Hindlimb muscle (tissue), 1 donor: ENCODE measurements at places on chromosomes 16 and 17. TPM values are rescaled to one million over a fixed set of nuclear protein-coding genes. Genes with fewer than 3 reads are reported as not detected.

The HSPB9 gene
- 0.34 TPM for polyA plus RNA-seq

The CCL17 gene
- not detected for polyA plus RNA-seq

The FBXW10 gene
- polyA plus RNA-seq, result 0.13 TPM

The KAT2A gene
- polyA plus RNA-seq, result 49.6 TPM

The KCNH6 gene
- not detected for polyA plus RNA-seq

The PABPN1L gene
- polyA plus RNA-seq, result not detected

The PITPNM3 gene
- polyA plus RNA-seq, result 5.9 TPM

GRCh38 chr17:61291451-61292285 is 108.0 kb upstream of the TBX2 start:
- no peak for DNase-seq

DNA sequence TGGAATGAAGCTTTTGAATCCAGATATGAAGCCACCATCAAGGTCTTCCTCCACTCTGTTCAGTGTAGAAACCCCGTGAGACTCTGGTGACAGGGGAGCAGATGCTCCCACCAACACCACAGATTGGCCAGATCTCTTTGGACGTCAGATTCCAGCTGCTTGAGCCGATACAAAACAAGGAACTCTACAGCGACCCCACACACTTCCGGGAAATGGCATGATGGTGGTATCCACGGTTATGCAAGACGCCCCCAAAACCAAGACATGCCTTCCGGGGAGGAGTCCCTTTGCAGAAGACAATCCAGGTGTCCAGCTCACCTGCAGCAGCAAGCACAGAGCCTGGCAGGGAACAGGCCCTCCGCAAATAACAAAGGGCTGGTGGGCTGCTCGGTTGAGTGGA is 19.8 kb upstream of the PITPNA start:
- DNase-seq, result no peak

DNA sequence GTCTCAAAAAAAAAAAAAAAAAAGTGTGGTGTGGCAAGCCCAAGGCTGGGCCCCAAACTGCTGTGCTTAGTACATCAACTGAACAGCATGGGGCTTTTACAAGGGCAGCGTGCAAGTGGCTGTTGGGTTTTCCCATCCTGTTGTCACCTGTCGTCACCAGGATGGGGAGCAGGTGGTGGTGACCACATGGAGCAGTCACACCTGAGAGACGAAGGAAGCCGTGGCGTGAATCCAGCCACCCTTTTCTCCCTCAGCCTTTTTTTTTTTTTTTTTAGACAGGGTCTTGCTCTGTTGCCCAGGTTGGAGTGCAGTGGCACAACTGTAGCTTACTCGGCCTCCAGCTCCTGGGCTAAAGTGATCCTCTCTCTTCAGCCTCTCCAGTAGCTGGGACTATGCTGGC is 4.1 kb upstream of the MRPL58 start:
- DNase-seq, result no peak

DNA sequence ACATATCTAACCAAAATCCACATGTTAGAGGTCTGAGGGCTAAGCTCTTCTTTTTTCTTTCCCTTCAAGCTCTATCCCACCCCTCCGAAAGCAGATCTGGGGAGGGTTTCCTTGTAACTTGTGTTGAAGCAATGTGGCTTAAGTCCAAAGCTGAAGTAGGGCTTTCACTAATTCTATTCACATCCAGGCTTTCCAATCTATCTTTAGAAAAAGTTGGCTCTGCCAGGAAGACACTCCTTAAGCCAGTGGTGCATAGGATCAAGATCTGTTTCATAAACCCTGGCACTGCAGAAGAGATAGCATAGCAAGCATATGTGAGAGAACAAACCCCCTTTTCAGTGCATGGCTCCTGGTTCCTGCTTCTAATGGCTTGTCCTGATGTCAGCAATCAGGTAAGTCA is 34.9 kb upstream of the DHX40 start:
- no peak for DNase-seq

DNA sequence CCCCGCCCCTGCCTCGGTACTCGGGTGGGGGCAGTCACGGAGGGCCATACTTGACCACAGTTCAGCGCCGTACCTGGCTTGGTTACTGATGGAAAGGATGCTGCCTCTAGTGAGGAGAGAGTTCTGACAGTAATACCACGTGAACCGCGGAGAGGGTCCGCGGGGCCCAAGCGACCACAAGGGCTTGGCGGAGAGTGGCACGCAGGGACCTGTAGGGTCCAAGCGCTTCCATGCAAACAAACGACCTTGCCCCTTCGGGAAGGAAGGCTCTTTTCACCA is 9.2 kb downstream of the KDM6B start:
- DNase-seq, result no peak

DNA sequence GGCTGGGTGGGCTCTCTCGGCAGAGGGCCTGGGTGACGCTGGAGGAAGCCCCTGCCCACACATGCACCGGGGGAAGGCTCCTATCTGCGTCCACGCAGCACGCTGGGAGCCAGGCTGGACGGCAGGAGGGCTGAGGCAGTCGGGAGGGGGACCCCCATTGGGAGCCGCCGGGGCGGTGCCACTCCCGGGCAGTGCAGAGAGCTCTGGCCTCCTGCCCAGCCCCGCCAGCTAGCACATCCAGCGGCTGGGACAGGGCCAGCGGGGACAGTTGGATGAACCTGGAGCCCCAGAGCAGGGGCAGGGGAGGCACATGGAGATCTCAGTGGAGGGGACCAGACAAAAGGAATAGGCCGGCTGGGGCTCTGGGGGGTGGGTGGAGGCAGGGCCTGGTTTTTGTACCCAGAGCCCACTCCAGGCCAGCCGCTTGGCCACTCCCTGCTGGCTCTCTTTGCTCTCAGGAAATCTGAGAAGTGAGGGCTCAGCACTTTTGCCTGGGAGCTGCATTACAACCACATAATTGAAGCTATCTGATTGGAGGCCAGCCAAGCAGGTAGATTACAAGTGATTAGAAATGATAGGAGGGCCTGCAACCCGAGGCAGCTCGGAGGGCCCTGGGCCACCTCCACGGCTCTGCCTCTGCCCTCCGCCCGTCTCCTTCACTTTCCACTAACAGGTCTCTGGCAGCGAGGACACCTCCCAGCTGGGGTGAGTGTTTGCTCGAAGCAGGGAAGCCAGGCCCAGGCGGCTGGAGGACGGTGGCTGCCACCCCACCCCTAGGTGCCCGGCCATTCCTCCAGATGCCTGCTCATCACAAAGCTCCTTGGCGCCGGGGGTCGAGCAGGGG is 40.1 kb downstream of the ENGASE start:
- DNase-seq, result peak; percentile 30

GRCh38 chr16:3669082-3669481 is 14.6 kb downstream of the DNASE1 start:
- DNase-seq, result no peak

DNA sequence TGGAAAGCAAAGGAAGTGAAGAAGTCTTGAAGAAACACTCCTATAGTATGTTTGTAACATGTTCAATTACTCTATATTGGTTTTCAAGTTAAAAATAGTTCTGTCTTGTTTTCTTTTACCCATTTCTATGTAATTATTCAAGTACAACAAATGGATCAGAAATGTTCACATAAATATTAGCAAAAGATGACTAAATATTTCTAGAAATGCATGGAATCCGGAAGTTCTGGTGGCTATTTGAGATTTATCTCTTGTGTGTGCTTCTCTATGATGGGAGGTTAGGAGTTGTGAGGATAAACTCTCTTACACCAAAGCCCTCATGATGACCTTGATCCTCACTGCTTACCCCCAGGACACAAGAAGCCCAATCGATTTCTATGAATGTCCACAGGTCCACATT is 237.5 kb downstream of the CDH8 start:
- no peak for DNase-seq

GRCh38 chr17:19724501-19725420 is 8.4 kb upstream of the SLC47A2 start:
- no peak for DNase-seq

GRCh38 chr17:49001671-49002070 is 4.5 kb downstream of the IGF2BP1 start:
- no peak for DNase-seq

GRCh38 chr16:67800338-67800926 is 5.9 kb downstream of the RANBP10 start:
- DNase-seq, result no peak

DNA sequence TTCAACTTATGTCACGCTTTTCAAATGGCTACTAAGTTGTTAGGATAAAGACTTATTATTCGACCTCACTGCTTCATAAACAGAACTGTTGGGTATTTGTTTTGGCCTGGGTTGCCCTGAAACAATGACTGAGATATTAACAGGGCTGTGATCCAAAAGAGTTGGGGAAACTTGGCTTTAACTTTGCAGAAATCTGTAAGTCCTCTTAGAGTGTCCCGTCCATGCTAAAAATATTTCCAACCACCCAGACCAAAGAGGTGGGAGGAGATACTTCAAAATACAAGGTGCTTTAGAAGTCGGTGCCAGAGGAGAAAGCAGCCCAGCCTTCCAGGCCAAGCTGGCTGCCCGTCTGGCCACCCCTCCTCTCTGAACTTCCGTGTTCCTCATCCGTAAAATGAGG is 16.1 kb upstream of the SPATA32 start:
- DNase-seq, result peak; percentile 52

GRCh38 chr17:1643999-1644492 is 1.5 kb downstream of the SCARF1 start:
- DNase-seq, result no peak

DNA sequence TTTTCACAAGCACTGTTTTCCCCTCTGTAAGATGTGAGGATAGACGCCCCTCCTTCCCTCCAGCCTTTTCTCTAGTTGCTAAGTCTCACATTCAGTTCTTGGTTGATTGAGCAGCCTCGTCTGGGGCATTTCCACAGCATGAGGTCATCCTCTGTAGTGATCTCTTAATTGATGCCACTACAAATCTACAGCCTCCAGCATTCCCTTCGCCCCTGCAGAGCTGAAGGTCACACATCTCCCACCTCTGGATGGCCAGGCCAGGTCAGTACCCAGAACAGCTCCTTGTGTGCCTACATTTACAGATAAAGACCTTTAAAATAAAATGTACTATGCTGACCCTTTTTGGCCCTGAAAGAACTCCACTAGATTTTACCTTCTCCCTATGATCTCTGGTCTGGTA is 32.5 kb upstream of the CDH11 start:
- no peak for DNase-seq

DNA sequence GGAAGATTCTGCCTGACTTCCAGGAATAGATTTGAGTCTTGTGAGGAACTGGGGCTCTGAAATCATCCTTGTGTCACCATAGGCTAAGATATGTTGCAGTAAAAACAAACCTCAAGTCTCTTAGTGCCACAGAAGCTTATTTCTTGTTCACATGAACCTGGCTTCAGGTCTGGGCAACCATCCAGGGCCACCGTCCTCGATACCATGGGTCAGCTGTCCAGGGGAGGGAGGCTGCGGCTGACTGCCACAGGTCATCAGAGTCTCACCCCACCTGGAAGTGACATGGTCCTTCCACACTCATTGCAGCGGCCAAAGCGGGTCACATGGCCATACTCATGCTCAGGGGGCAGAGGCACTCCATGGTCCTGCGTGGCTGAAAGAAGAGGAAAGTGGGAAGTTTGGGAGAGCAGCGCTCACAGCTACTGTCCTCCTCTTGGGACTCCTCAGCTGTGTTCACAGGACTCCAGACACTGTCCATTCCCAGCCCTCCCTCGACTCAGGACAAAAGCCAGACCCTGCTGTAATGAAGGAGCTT is 284.5 kb downstream of the CBLN1 start:
- no peak for DNase-seq

GRCh38 chr16:86567701-86568581 is 1.3 kb downstream of the FOXC2 start:
- DNase-seq, result no peak

DNA sequence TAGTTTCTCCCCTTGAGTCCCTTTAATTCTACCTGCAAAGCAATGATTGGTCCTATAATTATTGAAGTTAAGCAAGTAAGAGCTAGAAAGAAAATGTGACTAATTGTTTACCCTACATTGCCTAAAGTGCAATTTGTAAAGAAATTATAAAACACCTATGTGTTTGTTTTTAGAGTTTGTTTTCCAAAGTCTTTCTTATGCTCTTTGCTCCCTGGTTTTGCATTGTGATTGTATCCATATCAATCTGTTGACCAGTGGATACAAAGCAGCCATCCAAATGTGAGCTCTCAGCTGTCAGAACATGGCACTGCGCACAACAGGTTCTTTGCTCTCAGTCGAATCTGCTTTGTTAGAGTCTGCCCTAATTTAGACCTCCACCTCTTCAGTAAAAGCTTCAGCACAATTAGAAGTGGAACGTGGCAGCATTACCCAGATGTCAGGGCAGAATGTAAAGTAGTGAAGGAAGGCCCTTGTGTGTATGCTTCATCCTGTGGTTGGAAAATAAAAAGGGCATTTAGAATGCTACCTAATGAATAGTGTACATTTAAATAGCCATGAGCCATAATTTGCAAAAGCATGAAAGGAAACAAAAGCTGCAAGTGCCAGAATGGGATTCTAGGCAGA is 70.5 kb downstream of the AATF start:
- DNase-seq, result no peak

- no peak for DNase-seq
These were observed 37.1 kb downstream of the MPRIP start for GRCh38 chr17:17079336-17079735.

- no peak for DNase-seq
These were observed 220.2 kb upstream of the TBX2 start for GRCh38 chr17:61179380-61179806.

DNA sequence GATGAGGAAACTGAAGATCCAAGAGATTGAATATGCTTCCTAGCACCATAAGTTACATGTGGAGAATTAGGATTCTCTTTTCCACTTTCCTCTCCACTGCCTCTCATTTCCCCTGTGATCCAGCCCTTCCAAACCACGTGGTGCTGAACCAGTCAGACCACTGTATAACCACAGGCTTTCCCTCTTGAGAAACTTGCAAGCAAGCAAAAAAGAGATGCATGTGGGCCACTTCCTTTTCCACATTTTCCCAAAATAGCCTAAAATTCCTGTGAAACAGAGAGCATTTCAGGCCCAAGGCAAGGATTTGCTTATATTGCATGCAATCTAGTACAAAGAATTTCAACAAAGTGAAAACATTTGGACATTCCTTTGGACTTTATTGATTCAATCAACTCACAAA is 59.3 kb upstream of the KSR1 start:
- DNase-seq, result no peak

- no peak for DNase-seq
These were observed 23.6 kb upstream of the PRSS54 start for GRCh38 chr16:58318391-58318790.

DNA sequence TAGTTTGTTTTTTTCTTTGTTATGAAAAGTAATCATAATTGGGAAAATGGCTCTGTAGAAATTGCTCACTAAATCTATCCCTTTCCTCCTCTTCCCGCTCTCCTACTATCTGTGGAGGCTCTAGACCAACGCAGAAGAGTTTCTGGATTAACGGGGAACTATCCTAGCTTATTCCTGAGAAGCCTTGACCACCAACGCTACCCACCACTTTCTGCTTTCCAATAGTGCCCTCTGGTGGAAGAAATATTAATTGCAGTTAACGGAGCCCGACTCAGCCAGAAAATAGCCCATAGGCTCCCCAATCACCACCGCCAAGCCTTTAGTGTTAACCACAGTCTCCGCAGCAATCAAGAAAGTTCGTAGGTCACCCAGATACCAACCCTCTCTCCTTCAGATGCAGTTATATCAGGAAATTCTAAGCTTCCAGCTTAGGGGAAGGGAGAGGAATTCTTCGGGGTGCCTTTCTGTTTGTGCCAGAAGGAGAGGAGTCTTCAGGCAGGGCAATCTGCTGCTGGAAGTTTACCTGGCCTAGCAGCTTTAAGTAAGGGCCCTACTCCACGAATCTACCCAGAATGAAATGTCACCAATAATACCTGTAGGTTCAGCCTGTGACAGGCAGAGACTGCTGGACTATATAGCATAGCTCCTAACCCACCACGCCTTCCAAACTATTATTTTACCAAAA is 23.0 kb upstream of the NSRP1 start:
- DNase-seq, result peak; percentile 59

GRCh38 chr17:28141773-28142172 is 99.3 kb downstream of the NLK start:
- DNase-seq, result no peak
